ENCODE measurements at places on chromosomes 4 and X.

DNA sequence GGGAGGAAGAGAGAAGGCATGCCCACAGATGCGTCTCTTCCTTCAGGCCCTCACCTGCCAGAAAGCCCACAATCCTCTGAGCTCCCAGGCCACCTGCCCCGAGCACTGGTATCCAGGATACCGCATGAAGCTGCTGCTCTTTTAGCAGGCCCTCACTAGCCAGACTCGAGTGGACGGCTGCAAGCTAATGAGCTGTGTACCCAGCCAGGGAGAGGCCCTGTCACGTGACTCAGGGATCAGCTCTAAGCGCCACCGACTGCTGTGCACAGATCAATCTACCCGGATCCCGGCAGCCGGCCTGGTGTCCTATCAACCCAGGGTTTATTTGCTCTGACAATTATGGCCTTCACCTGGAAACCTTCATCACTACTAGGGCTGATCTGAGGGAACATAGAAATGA lies 39.0 kb downstream of the BCOR start:
- no peak for DNase-seq

DNA sequence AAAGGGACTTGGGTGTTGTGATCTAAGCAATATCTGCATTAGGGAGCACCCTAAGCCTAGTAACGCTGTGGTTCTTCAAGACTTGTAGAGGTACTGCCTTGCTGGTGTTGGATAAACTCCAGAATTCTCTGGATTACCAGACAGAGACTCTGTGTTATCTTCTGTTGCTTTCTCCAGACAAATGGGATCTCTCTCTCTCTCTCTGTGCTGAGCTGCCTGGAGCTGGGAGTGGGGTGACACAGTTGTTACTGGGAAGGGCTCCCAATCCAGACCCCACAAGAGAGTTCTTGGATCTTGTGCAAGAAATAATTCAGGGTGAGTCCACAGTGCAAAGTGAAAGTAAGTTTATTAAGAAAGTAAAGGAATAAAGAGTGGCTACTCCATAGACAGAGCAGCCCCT lies 48.8 kb downstream of the MCUB start:
- DNase-seq = no peak

- no peak for DNase-seq
Measured at GRCh38 chr4:124227981-124228380, 484.6 kb downstream of the ANKRD50 start.

GRCh38 chr4:13865871-13866669 lies 238.5 kb upstream of the BOD1L1 start:
- DNase-seq = no peak

DNA sequence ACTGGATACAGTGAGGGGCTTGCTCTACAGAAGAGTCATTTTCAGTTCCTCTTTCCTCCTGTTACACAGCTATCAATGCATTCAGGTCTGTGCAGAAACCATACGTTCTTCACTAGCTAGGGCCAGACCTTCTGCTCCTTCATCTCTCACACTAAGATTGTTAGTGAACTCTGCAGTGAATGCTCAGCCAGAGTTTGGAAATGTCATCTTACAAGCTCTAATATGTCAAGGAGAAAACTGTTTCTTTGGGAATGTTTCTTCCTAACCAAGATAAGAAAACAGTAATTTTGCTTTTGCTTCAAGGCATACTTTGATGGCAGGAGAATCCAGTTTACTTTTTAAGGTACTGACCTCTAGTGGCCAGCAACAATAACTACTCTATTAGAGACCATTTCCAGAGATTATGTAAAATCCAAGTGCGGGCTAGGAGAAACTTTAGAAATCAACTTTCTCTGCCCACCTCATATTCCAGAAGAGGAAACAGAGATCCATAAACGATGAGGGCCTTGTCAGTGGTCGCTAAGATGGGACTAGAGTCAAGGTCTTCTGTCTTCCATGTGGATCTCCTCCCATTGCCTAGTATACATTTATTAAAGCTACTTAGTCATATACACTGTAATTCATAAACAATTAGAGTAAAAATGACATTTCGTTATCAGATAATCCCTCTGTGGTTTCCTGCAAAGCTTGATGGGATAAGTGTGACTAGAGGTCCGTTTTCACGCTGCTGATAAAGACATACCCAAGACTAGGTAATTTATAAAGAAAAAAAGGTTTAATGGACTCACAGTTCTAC lies 12.1 kb upstream of the CC2D2A start:
- no peak for DNase-seq

- DNase-seq = no peak
Measured at GRCh38 chr4:26529479-26529878, 39.2 kb upstream of the CCKAR start.

DNA sequence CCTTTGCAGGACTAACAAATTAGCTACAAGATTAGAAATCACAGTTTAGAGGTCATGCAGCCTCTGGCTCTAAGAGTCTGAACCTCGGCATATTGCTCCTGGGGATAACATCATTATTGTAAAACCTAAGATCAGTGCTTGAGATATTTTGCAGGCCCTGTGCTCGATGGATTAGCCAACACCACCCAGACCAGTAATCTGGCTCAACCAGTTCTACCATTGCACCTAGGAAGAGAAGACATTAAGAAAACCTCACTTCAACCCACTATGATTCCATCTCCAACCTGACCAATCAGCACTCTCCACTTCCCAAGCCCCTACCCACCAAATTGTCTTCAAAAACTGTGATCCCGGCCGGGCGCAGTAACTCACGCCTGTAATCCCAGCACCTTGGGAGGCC lies 43.6 kb downstream of the WFS1 start:
- no peak for DNase-seq

GRCh38 chrX:31266203-31267076 lies 194.6 kb upstream of the FTHL17 start:
- DNase-seq = no peak

DNA sequence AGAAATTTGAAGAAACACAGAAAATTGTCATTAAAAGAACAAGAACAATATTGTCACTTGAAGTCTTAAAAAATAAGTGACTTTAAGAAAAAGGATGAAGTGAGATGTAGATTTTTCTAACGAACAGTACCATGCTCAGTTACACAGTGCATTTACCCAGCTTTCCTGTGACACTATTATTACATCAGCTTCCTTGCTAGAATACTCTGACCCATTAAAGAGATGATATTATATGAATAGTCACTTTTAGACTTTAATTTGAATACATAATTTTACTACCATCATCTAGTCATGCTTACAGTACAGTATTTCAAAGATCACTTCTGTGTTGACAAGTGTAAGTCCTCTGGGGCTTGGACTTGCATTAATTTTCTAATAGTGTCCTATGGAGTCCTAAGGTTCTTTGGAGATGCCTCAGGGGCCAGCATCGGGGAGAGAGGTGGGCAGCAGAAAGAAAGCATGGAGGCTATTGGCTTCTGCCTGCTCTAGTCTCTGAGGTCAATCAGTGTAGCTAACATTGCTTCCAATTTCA lies 10.7 kb downstream of the COL25A1 start:
- DNase-seq = no peak

GRCh38 chr4:110793890-110794554 lies 171.1 kb upstream of the PITX2 start:
- no peak for DNase-seq

DNA sequence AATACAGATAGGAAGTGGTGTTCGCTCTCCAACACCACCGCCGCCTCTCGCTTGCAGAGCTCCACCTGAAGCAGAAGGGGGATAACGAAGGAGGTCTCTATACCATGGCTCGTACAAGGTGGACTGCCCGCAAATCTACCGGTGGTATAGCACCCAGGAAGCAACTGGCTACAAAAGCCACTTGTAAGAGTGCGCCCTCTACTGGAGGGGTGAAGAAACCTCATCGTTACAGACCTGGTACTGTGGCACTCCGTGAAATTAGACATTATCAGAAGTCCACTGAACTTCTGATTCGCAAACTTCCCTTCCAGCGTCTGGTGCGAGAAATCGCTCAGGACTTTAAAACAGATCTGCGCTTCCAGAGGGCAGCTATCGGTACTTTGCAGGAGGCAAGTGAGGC lies 5.2 kb upstream of the BMP15 start:
- no peak for DNase-seq

GRCh38 chrX:117969328-117969727 lies 147.3 kb downstream of the KLHL13 start:
- no peak for DNase-seq

- DNase-seq = peak; percentile 11
Measured at GRCh38 chr4:72770708-72771107, 201.7 kb upstream of the ADAMTS3 start.

GRCh38 chr4:186725469-186726425 lies 2.1 kb upstream of the FAT1 start:
- DNase-seq = peak; percentile 80

GRCh38 chr4:122469457-122469856 lies 12.9 kb upstream of the IL2 start:
- DNase-seq = no peak

GRCh38 chrX:31572360-31572759 lies 500.5 kb upstream of the FTHL17 start:
- no peak for DNase-seq

- no peak for DNase-seq
Measured at GRCh38 chr4:2469192-2469984, 482 bp downstream of the RNF4 start.

GRCh38 chr4:87659247-87659931 lies 9.3 kb downstream of the DMP1 start:
- no peak for DNase-seq

DNA sequence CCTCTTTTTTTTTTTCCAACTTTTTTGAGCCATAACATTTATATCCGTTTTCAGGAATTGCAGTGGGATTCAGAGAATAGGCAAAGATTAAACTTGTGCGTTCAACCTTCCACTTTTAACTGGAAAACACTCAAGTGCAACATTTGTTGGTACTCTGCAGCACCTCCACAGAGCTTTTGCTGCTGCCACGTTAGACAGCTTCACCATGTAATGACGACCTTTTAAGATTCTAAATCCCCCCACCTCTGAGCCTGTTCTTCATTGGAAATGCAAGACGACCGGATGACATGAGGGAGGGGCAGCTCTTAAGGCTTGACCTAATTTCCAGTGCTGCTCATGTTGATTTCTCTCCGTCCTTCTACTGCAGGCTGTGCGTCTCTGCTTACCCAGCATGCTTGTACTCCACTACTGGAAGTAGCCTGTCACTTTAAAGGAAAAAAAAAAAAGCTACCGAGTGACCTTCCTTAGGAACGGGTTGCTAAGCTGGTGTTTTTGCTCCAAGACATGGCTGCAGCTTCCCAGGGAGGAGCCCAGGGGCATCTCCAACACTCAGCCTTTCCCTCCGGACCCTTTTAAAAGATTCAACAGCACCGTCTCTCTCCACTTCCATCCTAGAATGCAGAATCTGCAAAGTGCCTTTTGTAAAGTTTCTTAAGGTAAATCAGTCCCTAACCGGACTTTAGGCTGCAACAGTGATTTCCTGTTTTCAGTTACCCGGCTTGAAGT lies at the start of gene CC2D2A:
Gene CC2D2A, plus strand, starts transcription at position 481 of the 726 bp plus-strand sequence. CDS start 6,051 bp downstream, outside the sequence.
- DNase-seq = no peak

DNA sequence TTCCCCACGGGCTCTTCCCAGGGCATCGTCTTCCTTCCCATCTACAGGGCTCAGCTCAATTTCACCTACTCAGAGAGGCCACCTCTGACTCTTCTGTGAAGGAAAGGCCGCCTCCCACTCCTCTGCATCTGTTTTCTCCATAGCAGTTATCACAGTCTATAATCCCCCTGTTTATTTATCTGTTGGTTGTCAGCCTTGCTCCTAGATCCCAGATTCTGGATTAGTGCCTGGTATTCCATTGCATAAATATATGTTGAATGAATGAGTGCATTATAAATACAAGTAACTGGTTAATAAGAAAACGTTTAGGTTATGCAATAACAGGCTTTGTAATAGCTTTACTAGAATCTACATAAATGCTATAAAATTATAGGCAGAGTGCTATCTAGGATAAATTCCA lies 52.9 kb downstream of the NSG1 start:
- DNase-seq = no peak

DNA sequence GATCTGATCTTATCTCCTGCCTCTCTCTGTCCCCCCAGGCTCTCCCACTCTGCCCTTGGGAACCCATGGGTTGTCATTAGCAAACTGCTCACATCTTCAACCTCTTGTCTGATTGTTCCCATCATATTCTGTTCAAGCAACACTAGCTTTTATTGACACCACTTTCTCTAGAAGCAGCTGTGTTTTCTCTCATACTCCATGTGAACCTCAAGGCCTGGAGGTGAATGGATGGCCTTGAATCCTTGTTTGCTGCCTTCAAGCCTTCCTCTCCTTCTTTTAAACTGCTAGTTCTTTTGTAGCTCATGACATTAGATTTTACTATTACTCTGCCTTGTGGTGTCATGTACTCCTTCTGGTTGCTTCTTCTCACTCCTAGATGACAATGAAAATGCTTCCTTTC lies 149.5 kb upstream of the WDFY3 start:
- DNase-seq = no peak

DNA sequence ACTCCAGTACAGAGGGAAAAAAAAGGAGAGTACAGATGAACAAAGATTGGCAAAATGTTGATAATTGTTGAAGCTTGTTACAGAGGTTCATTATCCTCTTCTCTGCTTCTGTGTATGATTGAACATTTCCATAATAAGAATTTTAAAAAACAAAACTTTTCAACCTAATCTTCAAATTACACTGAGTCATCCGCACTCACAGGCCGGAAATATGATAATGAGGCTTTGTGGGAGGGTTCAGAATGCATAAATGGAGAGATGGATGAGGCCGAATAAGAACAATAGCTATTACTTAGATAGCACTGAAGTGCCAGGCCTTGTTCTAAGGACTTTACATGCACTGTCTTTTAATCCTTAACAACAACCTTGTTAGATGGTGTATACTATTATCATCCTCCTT lies 4.6 kb upstream of the ERCC6L start:
- DNase-seq = peak; percentile 10

- no peak for DNase-seq
Measured at GRCh38 chr4:47154816-47155370, 123.5 kb downstream of the GABRB1 start.

- peak; percentile 16 for DNase-seq
Measured at GRCh38 chr4:156401371-156401770, 447.7 kb upstream of the CTSO start.

DNA sequence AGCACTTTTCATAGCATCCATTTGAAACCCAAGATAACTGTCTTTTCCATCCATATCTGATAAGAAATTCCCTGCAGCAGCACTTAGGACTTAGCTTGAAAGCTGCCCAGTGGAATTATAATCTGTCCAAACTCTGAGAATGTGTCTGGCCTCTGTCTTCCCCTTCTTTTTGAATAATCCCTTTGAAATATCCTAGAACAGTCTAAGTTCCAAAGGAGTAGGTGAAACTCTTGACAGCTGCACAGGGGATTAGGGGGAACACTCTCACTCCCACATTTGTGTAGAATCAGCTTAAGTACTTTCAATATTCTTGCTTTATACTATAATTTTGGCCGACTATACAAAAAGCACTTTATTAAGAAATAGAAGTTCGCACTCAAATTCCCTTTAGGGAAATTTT lies 157.7 kb downstream of the PAPSS1 start:
- DNase-seq = no peak

- DNase-seq = no peak
Measured at GRCh38 chr4:89904524-89904923, 9.9 kb downstream of the MMRN1 start.

GRCh38 chrX:16039363-16039762 lies 84.0 kb upstream of the GRPR start:
- DNase-seq = no peak

GRCh38 chr4:164287173-164287572 lies 466.8 kb upstream of the SMIM31 start:
- DNase-seq = no peak

- peak; percentile 53 for DNase-seq
Measured at GRCh38 chr4:170089668-170090351, at the start of gene AADAT. Gene AADAT, minus strand, starts transcription at chr4:170089956. Its CDS starts 266 bp downstream, at chr4:170089690.
